ENCODE measurements at places on chromosomes 1 and 21.

- H3K4me3 ChIP-seq, result no peak overlapping the region
- peaks cover under 1% of the 10 kb centered on the region for H3K4me1 ChIP-seq
These were observed 41.6 kb upstream of the GUCA2A start for GRCh38 chr1:42206164-42206563.

DNA sequence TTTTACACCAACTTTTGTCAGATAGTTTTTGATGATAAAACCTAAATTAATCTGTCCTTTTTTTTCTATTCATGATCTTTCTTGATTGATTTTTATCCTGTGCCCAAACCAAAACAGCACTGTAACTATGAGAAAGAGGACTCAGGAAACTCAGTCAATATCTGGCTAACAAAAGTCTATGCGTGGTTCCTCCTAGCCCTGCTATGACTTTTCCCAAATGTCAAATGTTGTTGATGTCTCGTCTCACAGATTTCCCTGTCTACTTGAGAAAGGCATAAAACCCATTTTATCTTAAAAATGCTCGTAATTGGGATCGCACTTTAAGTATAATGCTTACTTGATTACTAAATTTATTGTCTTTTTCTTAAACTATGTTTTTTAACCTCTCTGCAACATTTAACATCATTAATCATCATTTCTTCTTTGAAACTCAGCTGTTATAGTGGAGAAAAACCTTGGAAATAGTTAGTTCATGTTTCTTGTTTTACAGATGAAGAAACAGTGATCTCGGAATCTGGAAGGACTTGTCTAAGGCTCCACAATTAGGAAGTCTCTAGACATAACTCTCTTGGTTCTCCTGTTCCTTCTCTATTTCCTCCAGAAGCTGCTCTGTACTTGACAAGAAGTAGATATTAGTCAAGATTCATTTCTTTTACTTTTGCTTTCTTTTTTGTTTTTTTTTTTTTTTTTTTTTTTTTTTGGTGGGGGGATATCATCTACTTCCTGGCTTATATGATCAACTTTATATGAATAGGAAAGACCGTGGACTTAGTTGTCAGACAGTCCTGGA lies 26.2 kb upstream of the PTPRC start:
- peak; percentile 69 for DNase-seq
- H3K27ac ChIP-seq, result peak overlapping the region; percentile 16
- H3K36me3 ChIP-seq, result no peaks in the 10 kb centered on the region
- peak overlapping the region; percentile 40 for H3K4me3 ChIP-seq
- H3K27me3 ChIP-seq, result no peaks in the 10 kb centered on the region
- H3K4me1 ChIP-seq, result peaks cover 26% of the 10 kb centered on the region

DNA sequence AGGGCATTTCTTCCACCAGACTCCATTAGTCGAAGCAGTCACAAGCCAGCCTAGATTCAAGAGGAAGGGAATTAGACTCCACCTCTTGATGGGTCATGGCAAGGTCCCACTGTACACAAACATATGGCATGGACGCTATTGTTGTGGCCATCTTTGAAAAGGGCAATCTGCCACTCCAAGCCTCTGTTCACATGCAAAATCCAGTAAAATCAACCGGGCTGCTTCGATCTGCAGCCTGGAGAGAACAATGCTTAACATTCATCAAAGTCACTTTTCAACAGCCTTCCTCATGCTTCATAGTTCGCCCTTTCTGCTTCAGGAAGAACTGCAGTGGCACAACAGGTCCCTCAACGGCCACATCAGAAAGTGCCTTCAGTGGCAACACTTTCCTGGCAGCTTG lies 28.0 kb upstream of the GJB5 start:
- DNase-seq, result no peak
- H3K36me3 ChIP-seq, result no peaks in the 10 kb centered on the region
- H3K27me3 ChIP-seq, result peaks cover 4% of the 10 kb centered on the region
- no peaks in the 10 kb centered on the region for H3K4me1 ChIP-seq
- no peak overlapping the region for H3K27ac ChIP-seq

DNA sequence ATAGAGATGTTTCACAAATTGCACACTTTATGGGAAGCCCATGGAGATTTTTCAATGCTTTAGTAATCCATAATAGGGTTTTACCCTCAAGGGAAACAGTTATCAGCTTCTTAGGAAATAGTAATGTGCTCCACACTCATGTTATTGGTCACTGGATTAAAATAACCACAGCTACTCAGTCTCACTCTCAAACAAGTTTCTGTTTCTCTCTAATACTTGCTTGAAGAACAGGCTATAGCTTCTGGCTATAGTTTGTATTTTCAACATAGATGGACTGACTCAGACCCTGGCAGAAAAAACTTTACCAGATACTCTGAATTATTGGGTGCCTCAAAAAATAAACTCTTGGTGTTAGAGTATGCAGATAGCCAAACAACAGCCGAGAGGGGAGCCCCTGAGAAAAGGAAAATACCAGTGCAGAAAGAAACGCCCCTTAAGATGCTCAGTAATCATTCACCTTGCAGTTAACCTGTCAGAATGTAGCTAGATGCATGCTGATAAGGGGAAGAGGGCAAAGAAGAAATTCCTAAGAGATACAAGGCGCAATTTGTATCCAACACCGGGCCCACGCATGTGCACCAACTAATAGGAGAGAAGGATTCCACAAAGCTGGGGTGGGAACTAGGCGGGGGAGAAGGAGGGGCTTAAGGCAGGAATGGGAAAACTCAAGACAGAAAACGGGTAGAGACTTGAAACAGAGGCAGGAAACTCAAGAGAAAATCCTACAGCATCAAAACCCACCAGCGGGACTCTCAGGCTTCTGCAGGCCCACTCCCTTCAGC lies 30.4 kb upstream of the PDE4B start:
- no peaks in the 10 kb centered on the region for H3K27me3 ChIP-seq
- no peak for DNase-seq
- H3K36me3 ChIP-seq, result no peaks in the 10 kb centered on the region
- no peaks in the 10 kb centered on the region for H3K4me1 ChIP-seq

DNA sequence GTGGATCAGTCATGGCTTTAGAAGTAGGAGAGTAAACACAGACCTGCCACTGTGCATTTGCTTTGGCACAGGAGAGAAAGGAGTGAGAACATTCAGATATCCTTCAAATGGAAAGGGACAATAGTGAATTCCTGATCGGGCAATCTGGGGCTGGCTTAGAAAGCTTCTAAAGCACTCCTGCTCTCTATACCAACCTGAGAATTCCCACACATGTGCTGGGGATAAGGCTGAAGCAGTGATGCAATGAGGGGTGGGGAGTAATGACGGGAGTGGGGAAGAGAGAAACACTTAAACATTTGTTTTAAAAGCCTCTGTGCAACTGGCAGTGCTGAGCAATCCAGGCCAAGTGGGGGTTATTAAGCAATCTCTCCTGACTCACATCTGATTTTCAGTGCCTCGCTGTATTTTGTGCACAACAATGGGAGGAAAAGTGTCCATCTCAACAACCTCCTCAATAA lies 108.8 kb downstream of the KIAA0319L start:
- H3K4me3 ChIP-seq, result no peak overlapping the region
- peaks cover 64% of the 10 kb centered on the region for H3K36me3 ChIP-seq

GRCh38 chr1:64337475-64337874 lies 132.5 kb upstream of the CACHD1 start:
- no peak for DNase-seq
- H3K27ac ChIP-seq, result no peak overlapping the region
- no peaks in the 10 kb centered on the region for H3K36me3 ChIP-seq
- no peak overlapping the region for H3K4me3 ChIP-seq

GRCh38 chr1:7366955-7367665 lies 404.0 kb upstream of the VAMP3 start:
- H3K4me1 ChIP-seq, result no peaks in the 10 kb centered on the region
- no peaks in the 10 kb centered on the region for H3K36me3 ChIP-seq
- DNase-seq, result no peak

DNA sequence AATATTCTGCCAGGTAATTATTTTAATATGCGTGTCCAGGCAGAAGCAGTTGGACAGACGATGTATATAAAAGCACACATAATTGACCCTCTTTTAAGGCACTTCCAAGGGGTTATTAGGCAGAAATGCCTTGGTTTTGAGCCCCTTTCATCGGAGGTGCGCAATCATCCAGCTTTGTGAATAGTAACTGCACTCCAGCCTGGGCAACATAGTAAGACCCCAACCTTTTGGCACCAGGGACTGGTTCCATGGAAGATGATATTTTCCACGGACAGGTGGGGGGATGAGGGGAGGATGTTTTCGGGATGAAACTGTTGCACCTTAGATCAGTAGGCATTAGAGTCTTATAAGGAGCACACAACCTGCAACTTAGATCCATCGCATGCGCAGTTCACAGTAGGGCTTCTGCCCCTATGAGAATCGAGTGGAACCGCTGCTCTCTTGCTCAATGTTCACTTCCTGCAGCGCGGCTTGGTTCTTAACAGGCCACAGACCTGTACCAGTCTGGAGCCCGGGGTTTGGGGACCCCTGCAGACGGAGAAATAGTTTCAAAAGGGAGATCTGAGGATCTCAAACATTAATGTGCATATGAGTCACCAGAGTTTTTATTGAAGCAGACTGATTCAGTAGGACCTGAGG lies 1.8 kb upstream of the MCOLN2 start:
- H3K36me3 ChIP-seq, result no peaks in the 10 kb centered on the region
- H3K27me3 ChIP-seq, result peaks cover 9% of the 10 kb centered on the region
- peaks cover 24% of the 10 kb centered on the region for H3K4me1 ChIP-seq
- no peak overlapping the region for H3K27ac ChIP-seq
- DNase-seq, result peak; percentile 87

DNA sequence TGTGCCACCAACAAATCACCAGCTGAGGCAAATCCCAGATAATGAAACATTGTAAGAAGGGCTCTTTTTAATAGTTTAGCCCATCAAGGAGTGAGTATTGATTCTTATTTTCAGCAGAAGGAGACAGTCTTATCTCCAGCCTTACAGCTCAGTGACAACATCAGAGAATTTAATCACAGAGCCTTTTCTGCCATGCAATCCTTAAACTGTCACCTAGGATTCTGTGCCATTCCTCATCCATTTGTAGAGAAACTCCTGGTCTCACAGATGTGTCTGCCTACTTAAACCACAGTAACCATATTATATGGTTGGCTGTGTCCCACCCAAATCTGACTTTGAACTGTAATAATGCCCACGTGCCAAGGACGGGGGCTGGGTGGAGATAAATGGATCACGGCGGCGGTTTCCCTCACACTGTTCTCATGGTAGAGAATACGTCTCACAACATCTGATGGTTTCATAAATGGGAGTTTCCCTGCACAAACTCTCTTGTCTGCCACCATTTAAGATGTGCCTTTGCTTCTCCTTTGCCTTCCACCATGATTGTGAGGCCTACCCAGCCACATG lies 217.7 kb downstream of the RERE start:
- no peaks in the 10 kb centered on the region for H3K27me3 ChIP-seq
- H3K36me3 ChIP-seq, result peaks cover 3% of the 10 kb centered on the region
- peaks cover 3% of the 10 kb centered on the region for H3K4me1 ChIP-seq
- no peak for DNase-seq
- H3K27ac ChIP-seq, result no peak overlapping the region

GRCh38 chr1:44076066-44076465 lies 42.6 kb upstream of the KLF17 start:
- H3K36me3 ChIP-seq, result no peaks in the 10 kb centered on the region
- no peak overlapping the region for H3K27ac ChIP-seq
- no peak overlapping the region for H3K4me3 ChIP-seq
- peaks cover 29% of the 10 kb centered on the region for H3K4me1 ChIP-seq
- no peak for DNase-seq

- H3K4me1 ChIP-seq, result no peaks in the 10 kb centered on the region
- no peaks in the 10 kb centered on the region for H3K36me3 ChIP-seq
- H3K27me3 ChIP-seq, result peaks cover 2% of the 10 kb centered on the region
- no peak overlapping the region for H3K27ac ChIP-seq
- H3K4me3 ChIP-seq, result no peak overlapping the region
These were observed 203.3 kb downstream of the LMX1A start for GRCh38 chr1:165153182-165153581.

DNA sequence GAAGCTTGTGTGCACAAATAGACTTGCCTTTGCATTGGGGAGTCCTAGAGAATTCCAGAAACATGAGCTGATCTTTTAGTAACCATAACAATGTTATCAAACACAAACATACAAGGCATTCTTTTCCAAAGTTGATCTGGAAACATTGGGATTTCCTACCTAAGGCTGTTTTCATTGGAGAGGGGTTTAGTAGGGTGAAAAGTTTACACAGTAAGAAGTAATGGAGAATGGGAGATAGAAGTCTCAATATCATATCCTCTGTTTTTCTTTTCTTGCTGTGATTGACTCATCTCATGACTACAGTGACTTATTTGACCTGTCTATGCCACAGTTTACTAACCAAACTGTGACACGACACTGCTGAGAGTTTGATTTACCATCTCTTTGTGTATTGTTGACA lies 65.6 kb upstream of the PLA2G4A start:
- H3K36me3 ChIP-seq, result no peaks in the 10 kb centered on the region
- no peak overlapping the region for H3K4me3 ChIP-seq
- H3K4me1 ChIP-seq, result no peaks in the 10 kb centered on the region
- H3K27ac ChIP-seq, result no peak overlapping the region
- DNase-seq, result no peak

DNA sequence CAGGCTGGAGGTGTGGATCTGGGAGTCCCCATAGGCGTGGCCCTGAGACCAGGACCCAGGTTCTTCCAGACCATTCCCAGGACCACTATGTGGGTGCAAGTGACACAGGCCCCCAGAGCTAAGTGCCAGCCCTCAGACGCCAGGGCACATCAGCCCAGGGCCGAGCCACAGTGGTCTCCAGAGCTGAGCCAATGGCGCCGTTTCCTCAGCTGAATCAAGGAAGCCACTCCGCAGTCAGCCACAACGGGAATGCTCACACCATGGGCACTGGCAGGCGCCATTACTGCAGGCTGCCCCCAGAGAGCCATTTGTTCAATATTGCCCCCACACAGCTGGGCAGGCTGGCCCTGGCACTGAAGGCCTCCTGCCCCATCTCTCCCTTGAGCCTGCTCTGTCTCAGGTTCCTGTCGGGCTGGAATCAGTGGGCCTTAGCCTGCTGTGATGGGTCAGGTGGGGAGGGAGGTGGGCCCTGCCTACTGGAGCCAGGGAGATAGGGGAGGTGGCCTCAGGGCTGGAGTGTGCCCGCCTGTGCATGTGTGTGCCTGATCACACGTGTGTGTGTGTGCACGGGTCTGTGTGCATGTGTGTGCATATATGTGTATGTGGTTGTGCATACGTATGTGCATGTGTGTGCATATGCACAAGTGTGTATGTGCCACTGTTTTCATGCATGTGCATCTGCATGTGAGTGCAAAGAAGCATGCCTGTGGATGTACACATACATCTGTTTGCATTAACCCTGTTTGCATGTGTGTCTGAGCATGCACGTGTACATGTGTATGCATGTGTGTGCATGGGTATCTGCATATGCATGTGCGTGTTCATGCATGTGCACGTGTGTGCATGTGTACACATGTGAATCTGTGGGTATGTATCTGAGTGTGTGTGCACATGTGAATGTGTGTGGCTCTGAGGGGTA lies 6.1 kb downstream of the GJC2 start:
- H3K4me3 ChIP-seq, result peak overlapping the region; percentile 69
- no peaks in the 10 kb centered on the region for H3K36me3 ChIP-seq
- no peaks in the 10 kb centered on the region for H3K27me3 ChIP-seq
- peaks cover 27% of the 10 kb centered on the region for H3K4me1 ChIP-seq

DNA sequence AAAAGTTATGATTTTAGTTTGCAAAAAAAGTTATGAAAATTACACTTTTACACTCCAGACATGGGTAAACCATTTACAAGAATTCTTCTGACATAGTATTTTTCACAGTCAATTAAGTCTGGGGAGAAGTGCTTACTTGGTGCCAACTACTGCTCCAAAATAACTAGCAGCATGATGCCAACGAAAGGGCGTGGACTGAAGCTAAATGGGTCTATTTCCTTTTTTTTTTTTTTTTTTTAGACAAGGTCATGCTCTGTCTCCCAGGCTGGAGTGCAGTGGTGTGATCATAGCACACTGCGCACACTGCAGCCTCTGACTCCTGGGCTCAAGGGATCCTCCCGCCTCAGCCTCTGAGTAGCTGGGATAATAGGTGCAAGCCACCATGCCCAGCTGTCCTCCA lies 43.2 kb downstream of the FMO4 start:
- no peaks in the 10 kb centered on the region for H3K27me3 ChIP-seq
- no peaks in the 10 kb centered on the region for H3K36me3 ChIP-seq
- H3K4me1 ChIP-seq, result no peaks in the 10 kb centered on the region
- no peak overlapping the region for H3K4me3 ChIP-seq
- H3K27ac ChIP-seq, result no peak overlapping the region

Data from common myeloid progenitor, CD34-positive (primary cell).